ENCODE measurements at places on chromosomes 13 and 19.

DNA sequence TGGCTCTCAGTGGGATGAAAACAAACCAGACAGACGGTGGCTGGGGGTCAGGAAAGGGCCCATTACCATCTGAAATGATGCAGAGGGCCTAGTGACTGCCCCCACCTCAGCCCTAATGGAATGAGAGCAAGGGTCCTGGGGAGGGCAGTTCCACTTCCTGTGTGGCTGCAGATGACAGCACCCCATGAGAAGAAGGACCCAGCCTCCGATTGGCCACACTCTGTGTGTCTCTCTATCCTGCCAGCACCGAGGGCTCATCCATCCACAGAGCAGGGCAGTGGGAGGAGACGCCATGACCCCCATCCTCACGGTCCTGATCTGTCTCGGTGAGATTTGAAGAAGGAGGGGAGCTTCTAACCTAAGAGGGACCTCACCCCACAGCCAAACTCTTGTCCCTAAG, 498 bp downstream of the LILRB1 start:
- no peak for DNase-seq

- DNase-seq, result peak; percentile 23
These were observed 48.7 kb downstream of the LYL1 start for GRCh38 chr19:13053761-13054625.

GRCh38 chr13:98983182-98983581, 5.3 kb upstream of the DOCK9 start:
- no peak for DNase-seq

DNA sequence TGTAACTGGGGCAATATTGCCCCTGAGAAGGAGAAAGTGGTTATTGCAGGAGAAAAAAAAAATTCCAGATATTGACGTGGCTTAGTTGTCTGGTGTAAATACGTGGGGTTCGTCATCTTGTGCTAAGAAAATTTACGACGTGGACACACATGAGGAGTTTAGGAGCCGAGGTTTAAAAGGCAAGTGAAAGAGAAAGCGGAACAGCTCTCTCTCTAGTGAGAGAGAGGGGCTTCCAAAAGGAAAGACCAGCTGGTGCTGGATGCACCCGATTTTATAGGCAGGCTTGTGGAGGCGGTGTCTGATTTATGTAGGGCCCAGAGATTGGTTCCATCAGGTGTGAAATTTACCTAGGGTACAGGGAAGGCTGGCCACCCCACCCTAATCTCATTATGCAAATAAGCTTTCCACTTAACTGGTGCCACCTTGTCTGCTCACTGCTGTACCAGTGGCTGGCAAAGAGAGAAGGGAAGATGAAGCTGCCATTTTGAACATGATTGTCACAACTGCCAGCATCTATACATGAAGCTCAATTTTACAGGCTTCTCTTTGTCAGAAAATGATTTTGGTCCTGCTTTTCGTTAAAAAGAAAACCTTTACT, 845.1 kb downstream of the DACH1 start:
- no peak for DNase-seq

- no peak for DNase-seq
These were observed 39.8 kb upstream of the MCF2L start for GRCh38 chr13:112928972-112929782.

DNA sequence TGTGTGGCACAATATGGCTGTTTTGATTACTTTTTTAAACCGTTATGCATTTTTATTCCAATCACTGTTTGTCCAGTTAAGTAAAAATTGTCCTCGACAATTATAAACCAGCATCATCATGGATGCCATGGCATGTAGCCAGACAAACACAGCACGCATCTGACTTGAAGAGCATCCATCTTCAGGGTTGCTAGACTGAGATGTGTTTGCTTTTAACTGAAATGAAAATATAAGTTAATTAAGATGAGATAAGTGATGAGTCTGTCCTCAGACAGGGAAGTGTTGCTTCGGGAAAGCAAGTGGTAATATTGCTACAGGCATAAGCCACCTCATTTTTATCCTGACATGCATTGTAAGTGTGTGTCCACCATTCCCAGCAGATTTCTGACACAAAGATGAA, 92.8 kb upstream of the TPP2 start:
- no peak for DNase-seq

- no peak for DNase-seq
These were observed 7.9 kb downstream of the RBM26 start for GRCh38 chr13:79398127-79398526.

DNA sequence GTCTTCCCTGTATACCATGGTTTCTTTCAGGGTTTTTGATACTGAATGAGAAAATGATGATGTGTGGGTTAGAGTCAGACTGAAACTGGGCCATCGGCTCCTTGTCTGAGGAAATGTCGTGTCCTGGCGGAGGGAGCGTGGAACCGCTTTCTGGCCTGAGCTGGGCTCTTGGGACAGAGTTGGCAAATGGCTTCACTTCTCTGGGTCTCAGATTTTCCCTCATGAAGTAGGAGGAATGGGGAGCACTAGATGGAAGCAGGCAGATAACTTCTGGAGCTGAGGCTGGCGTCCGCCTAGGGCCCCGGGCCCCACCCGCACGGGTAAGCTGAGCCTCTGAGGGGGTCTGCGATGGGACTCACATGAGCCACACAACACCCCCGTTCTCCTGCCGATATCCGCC, 133.3 kb upstream of the WASF3 start:
- no peak for DNase-seq

All from C1 segment of cervical spinal cord (tissue), 14 donors.